Pancreas (tissue), 10 donors: ENCODE measurements at places on chromosomes 16 and 17.

- H3K36me3 ChIP-seq = no peaks in the 10 kb centered on the region
- peaks cover 11% of the 10 kb centered on the region for H3K4me1 ChIP-seq
- H3K4me3 ChIP-seq = no peak overlapping the region
- no peak overlapping the region for H3K27ac ChIP-seq
These were observed 68.4 kb downstream of the ABCC1 start for GRCh38 chr16:16017812-16018211.

DNA sequence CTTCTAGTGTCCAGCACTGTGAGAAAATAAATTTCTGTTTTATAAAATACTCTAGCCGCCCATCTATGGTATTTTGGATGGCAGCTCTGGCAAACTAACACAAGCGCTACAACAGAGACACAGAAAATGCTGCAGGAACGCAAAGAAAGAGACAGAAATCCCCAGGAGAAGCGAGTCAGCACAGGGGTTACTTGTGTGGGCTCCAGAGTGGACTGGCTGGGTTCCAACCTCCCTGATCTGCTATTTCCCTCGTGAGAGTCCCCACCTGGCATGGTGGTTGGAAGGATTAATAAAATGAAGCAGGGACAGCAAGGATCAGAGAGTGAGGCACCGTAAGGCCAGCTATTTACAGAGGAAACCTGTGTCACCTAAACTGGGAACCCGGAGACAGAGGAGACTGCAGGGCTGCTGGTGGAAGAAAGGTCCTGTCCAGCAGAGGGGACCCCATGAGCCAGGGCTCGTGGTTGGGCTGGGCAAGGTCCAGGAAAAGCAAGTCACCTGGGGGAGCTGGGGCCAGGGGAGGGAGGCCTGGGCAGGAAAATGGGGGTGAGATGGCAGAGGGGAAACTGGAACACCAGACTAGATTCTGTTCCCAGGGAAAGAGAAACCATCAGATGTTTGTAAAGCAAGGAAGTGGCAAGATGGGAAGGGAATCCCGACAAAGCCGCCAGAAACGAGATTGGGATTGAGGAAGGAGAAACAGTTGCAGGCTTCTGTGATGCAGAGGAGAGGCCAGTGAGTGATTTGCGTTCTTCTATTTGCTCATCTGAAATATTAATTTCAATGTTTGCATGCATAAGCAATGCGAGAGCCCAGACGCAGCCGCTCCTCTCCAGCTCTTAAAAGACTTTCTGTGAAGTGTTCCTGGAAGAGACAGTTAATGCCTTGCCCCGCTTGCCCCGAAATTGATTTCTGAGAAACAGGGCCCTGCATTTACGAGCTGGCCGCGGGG lies 63.0 kb upstream of the TEKT3 start:
- H3K4me1 ChIP-seq = no peaks in the 10 kb centered on the region
- H3K36me3 ChIP-seq = no peaks in the 10 kb centered on the region
- H3K27ac ChIP-seq = no peak overlapping the region
- H3K27me3 ChIP-seq = no peaks in the 10 kb centered on the region
- DNase-seq = no peak

GRCh38 chr16:59164461-59164860 lies 430.3 kb upstream of the GOT2 start:
- H3K27ac ChIP-seq = no peak overlapping the region
- H3K4me3 ChIP-seq = no peak overlapping the region
- H3K4me1 ChIP-seq = no peaks in the 10 kb centered on the region
- DNase-seq = no peak
- H3K27me3 ChIP-seq = no peaks in the 10 kb centered on the region

DNA sequence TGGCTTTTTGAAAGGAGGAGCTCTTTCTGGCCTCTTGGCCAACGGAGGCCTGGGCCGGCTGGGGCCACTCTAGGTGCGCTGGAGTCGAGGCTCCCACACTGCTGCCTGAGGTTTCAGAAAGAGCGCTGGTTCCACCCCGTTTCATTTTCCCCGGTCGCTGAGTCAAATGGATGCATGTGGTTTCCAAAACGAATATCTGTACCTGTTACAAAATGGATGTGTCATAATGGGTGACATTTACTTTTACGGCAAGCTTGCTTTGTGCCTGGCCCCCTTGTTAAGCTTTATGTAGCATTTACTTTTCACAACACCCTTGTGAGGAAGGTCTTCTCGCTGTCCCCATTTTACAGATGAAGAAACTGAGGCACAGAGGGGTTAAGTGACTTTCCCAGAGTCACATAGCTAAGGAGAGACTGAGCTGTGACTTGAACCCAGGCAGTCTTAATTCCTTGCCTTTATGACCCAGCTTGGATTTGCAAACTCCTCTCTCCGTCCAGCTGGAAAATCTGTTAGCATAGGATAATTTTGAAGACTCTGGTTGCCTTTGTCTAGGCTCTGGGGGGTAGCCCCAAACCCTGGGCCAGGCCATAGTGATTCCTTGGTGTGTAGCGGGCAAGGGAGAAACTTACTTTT lies 10.6 kb downstream of the KSR1 start:
- no peaks in the 10 kb centered on the region for H3K36me3 ChIP-seq
- no peak for DNase-seq
- no peak overlapping the region for H3K27ac ChIP-seq

DNA sequence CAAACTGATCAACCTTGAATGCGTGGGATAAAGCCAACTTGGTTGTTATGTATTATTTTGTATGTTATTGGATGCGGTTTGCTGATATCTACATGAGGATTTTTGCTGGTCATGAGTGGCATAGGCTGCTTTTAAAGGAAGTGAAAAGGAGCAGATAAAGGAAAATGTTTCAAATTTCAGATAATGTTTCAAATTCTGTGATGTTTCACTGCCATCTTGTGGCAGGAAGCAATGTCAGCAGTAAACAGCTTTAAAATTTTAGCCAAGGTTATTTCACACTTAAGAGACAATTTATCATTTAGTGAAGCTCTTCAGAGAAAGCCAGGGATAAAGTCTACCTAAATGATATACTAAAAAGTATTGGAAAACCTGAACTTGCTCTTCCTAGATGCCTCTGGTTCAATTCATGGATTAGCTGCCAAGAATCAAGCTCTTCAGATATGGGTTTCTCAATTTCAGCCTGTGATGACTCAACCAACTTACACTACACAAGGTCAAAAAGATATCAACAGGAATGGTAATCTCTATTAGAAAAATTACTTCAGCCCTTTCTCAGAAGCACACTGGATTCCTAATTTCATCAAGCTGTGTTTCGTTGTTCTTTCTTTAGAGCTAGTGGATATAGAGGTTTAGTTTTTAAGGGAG lies 136.0 kb upstream of the C17orf78 start:
- no peaks in the 10 kb centered on the region for H3K27me3 ChIP-seq
- no peak overlapping the region for H3K4me3 ChIP-seq
- DNase-seq = no peak
- H3K27ac ChIP-seq = no peak overlapping the region
- peaks cover 8% of the 10 kb centered on the region for H3K4me1 ChIP-seq
- H3K36me3 ChIP-seq = peaks cover 28% of the 10 kb centered on the region
